Stimulated activated CD4-positive, alpha-beta T cell treated with anti-CD3 and anti-CD28 coated beads, Interleukin-2, amount 100 ng/mL, for 4 hours (primary cell): ENCODE measurements at places on chromosomes 11 and 22.

DNA sequence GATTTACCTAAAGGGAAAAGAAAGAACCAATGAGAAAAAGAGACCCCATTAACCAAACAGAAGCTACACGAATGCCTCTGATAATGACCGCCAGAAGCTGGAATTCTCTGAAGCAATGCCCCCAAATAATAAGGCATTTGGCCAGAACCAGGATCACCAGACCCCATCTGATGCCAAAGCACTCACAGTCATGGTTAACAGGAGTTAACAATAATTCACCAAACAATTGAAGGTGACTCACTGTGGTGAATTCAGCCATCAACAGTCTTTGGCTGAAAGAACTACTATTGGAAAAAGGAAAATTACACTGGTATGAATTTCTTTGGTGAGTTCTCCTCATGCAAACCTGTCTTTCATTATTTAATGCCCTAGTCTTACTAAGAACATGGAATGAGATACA is 21.9 kb upstream of the NFRKB start:
- no peak for DNase-seq

- DNase-seq = no peak
Observed at GRCh38 chr11:86577644-86578636, 94.5 kb downstream of the ME3 start.

DNA sequence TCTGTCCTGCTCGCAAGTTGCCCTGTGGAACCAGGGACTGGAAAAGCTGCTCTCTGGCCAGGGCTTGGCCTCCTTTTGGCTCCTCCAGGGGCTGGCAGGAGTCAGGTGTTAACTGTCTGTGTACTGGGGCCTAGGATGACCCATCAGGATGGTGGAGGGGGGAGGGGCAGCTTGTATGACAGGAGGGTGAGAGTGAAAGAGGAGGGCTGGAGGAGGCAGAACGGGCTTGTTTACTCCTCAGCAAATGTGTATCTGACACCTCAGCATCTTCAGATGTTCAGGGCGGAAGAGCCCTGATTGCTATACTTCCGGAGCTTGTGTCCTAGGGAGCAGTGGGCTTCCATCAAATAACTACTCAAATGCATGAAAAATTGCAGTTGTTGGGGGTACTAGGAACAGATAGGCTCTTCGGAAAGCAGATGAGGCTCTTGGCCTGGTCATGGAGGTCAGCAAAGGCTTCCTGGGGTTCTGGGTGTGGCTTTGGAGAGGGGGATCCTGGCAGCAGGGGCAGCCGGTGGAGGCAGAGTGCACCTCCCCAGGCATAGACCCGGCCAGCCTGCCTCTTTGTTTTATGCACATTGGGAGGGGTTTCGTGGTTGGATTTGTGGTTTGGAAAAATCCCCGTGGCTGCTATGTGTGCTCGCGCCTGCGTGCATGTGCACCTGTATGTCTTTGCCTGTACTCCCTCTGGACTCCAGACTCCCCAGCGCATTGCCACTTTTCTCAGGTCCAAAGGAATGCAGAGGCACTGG is 31.2 kb downstream of the CD82 start:
- DNase-seq = peak; percentile 57

DNA sequence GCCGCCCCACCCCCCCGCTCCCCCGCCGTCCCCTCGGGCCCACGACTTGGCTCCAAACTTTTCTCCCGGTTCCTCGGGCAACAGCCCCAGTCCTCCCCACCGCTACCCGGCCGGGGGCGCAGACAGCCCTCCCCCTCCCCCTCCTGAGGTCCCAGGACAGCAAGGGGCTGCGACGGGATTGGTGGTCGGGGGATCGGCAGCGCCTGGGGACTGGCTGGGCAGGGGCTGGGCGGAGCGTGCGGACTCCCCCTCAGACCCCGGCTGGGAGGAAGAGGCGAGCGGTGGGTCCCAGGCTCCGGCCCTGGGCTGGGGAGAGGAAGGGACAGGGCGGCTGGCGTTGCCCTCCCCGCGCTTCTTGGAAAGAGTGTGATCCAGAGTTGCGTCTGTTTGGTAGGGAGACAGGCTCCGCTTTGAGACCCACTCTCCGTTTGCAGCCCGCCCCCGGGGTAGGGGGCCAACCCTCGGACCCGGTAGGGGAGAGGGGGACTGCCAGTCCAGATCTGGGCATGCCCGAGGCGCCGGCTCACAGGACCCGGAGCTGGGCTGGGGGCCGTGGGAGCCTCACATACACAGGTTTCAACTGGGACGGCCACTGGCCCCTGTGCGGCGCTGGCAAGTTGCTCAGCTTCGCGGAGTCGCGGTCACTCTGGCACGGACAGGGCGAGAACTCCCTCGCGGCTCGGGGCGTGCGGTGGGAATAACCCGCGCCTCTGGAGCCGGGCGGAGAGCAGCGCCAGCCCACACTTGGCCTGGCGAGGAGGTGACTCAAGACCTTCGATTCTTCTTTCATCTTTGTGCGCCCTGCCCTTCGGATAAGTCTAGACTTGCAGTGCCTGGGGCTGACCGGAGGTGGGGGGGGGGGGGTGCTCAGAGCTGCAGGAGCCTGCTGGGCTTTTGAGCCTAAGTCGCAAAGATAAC is 999 bp downstream of the TSKU start:
- no peak for DNase-seq

DNA sequence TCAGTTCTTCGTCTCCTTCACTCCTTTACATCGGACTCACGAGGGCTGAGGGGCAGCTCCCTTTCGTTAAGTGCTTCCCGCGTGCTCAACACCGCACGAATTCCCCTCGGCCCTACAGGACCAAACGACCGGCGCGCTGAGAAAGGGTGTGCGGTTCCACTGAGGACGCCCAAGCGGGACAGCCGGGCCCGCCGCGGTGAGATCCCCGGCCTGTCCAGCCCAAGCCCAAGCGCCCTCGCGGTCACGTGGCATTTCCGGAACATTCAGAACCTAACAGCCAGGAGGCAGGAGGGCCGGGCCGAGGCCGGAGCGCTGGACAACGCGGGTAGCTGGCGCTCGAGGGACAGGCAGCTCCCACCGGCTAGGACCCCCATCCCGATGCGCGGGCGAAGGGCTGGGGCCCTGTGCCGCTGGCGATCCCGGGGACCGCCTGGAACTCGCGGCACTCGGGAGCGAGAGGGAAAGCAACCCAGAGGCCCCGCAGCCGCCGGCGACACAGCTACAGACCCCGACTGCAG is 737 bp upstream of the STIP1 start:
- DNase-seq = no peak
